SJSA1 (cell line): ENCODE measurements at places on chromosomes 7 and 10.

- DNase-seq = peak; percentile 14
Observed at GRCh38 chr10:130236711-130237110, 100.5 kb downstream of the GLRX3 start.

DNA sequence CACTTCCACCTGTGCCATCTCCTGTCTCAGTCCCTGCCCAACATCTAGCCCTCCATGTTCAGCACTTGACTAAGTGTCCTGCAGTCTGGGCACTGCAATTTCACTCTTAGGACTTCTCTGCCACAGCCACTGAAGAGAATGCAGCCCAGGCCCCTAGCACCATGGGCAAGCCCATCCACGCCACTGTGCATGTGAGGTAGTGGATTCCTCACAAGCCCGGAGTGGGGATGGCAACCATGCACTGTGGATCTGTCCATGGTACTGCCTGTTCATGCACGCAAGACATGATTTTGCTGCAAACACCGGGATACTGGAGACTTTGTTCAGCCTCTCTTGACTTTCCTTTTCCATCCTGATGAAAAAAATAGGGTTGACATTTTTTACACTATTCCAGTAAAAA, 12.3 kb downstream of the DDC start:
- DNase-seq = no peak

DNA sequence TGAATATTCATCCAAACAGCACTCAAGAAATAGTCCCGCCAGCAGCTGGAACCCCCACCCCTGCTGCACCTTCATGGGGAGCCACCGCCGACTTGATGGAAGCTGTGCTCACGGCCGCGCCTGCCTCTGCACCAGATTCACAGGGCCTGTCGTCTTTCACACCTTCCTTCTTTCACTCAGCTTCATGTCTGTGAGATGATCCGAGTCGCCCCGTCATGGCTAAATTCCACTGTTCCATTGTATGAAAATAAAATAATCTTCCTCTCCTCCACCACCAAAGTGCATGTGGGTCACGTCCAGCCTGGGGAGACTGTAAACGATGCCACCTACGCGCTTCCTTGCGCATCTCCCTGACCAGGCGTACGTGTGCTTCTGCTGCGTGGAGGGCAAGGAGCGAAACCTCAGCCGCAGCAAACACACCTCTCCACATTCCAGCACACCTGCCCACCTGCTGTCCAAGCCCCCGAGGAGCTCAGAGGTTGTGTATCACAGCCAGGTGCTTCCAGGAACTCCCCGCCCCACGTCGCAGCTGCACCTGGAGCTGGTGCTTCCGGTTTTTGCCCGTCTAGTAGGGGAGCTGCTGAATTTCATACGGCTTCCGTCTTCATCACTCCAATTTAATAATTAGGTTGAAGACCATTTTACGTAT, 137.0 kb downstream of the PTPRN2 start:
- DNase-seq = no peak

DNA sequence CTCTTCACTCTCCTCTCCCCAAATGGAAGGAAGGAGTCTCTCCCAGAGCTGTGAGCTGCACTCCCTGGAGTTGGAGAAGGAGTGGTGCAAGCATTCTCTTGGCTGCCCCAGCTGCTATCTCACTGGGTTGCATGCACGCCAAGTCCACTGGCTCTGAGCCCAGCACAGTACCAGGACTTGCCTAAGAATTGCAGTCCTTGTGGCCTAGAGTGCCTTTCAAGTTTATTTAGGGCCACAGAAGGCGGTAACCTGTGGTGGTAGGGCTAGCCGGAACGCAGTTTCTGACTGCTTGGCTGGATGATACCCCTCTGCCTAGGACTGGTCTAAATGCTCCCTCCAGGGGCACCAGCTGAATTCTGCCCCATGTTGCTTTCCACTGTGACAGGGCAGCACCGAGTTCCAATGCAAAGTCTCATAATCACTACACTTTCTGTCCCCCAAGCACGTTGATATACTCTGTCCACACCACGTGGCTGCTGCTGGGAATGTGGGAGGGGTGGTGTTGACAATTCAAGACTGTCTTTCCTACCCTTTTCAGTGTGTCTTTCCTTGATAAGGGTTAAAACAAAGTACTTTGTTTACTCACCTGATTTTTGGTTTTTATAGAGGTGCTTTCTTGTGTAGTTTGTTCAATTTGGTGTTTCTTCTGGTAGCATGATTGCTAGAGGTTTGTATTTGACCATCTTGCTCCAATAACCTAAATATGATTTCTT, 57.0 kb downstream of the PHTF2 start:
- DNase-seq = no peak

DNA sequence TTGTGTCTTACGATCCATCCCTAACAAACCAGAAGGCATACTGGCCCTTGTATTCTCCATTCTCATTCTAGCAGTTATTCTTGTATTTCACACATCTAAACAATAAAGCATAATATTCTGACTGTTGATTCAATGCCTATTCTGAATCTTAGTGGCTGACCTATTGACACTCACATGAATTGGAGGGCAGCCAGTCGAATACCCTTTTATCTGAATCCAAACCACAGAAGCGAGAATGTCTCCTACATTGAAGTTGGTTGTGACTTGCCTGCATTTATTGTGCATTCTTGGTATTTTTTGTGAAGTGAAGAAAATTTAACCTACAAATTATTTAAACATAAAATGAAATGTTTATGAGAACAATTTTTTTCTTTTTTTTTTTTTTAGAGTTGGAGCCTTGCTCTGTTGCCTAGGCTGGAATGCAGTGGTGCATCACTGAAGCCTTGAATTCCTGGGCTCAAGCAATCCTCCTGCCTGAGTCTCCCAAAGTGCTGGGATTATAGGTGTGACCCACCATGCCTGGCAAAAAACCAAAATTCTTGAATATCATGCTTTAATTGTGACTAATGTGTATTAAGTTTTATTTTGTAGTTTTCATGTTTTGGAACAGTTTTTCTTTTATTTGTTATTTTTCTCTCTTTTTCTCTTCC, 22.7 kb downstream of the EXOC4 start:
- peak; percentile 7 for DNase-seq

DNA sequence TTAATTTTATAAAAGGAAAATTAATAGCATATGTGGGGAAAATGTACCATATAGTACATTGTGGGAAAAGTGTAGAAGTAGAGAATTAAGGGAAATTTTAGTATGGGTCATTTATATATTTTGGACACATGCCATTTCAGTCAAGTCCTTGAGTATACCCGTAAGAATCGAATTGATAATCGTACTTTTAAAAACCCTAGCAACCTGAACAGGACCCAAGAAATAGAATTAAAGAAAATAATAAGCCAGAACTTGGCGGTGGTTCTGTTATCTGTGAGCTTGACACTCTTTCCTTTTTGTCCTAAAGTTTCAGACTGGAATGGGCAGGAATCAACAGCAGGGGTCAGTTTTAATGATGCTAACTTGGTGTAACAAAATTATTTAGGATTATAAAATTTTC, 221.0 kb downstream of the CDK14 start:
- no peak for DNase-seq

GRCh38 chr7:130131964-130132875, 61.9 kb downstream of the KLHDC10 start:
- no peak for DNase-seq

DNA sequence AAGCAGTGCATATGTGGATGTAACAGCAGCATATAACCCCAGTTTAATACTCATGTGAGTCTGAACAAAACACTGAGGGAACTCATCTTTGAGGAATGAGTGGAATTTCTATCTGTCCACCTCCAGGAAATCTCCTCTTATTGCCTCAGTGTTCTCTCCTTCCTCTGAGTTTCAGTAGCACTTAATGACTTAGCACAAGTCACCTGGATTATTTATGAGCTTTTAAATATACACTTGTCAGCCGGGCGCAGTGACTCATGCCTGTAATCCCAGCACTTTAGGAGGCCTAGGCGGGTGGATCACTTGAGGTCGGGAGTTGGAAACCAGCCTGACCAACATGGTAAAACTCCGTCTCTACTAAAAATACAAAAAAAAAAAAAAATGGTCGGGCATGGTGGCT, 4.3 kb downstream of the LRRC20 start:
- DNase-seq = peak; percentile 89

DNA sequence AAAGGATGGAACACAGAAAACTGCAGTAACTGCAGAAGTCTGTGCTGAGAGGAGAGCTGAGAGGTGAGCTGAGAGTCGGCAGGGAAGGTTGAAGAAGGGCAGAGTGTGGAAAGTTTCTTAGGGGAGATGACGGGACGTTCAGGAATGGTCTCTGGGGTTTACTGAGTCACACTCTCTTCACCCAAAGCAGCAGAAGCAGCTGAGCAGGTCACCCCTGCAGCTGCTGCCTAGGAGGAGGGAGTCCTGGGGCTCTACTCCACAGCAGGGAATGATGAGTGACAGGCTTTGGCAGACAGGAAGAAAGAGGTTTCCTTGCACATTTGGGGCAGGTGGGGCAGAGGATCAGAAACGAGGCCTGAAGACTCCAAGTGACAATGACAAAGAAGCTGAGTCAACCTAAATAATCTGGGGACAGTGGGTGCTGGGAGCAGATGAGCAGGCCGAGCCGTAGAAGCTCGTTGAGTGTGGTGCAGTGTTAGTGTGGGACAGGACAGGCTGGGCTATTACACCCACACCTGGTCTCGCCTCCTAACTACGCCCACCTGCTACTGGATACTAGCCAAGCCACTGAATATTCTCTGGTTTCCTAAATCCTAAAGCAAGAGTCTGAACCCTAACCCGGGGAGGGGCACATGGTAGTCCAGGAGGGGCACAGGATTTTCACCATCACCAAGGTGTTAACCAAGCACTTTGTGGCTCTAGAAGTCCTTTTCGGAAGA, 24.9 kb downstream of the BEND7 start:
- peak; percentile 6 for DNase-seq

GRCh38 chr10:69961881-69962745, 90.5 kb upstream of the MACROH2A2 start:
- DNase-seq = peak; percentile 58

GRCh38 chr10:71238626-71239025, 26.3 kb downstream of the UNC5B start:
- DNase-seq = no peak

GRCh38 chr10:133245439-133246235, 8.0 kb downstream of the VENTX start:
- no peak for DNase-seq

- DNase-seq = no peak
Observed at GRCh38 chr10:109959259-109960145, 36.2 kb upstream of the XPNPEP1 start.

GRCh38 chr7:269721-270120, 20.2 kb upstream of the FOXL3 start:
- no peak for DNase-seq

DNA sequence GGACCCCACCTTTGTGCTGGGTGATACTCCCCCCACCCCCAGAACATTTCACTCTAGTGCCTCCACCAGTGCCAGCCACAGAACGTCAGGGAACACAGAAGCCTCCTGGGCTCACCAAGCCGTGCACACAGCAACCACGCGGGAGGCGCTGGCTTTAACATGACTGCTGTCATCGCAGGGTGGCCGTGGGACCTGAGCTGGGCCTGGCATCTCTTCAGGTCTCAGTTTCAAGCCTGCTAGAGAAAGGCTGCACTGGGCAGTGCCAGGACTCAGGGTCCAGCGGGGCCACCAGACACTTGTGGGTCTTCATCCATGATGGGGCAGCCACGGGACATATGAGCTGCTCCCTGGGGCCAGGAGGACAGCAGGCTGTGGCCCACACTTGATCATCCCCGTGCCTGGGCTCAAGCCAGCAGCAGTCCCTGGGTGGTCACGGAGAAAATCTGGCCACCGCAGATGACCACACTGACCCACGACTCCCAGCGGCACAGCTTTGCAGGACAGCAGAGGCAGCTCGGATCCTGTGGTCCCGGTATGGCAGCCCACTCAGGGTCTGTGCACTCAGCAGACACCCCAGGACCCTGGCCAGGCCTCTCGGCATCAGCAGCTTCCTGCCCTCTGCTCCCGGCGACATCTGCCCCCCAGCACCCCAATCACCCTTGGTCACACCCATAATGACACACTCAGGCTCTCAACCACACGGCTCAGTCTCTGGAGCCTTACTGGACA, 44.2 kb downstream of the CAMK2B start:
- peak; percentile 39 for DNase-seq

- no peak for DNase-seq
Observed at GRCh38 chr7:122884186-122884585, 2.1 kb downstream of the CADPS2 start.

DNA sequence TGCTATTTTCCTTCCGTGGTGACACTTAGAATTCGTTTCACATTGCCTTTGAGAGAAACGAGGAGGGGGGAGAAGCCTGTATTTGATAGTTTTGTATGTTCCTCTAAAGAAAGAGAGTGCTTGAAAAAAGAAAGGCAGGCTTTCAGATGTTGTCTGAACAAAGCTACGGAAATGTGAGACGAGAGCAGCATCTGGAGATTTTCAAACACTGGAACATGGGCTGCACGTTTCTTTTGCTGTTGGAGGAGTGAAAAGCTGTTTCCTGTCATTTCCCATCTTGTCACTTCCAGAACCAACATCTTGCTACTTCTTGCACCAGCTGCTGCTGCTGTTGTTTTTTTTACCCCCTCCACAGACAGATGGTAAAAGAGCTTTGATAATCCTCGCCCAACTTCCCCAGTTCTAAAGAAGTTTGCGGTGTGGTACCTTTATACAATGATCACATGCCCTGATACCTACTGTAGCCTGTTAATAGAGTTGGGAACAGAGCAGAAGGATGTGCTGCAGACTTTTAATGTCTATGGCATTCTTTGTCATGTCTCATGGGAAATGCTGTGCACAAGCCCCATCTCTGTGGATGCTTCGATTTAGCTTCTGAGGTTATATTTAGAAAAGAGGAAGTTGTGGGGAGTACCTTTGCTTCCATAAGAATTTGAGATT, 408.1 kb downstream of the AUTS2 start:
- DNase-seq = no peak

- DNase-seq = no peak
Observed at GRCh38 chr7:110061387-110061786, 1029.5 kb upstream of the LRRN3 start.

DNA sequence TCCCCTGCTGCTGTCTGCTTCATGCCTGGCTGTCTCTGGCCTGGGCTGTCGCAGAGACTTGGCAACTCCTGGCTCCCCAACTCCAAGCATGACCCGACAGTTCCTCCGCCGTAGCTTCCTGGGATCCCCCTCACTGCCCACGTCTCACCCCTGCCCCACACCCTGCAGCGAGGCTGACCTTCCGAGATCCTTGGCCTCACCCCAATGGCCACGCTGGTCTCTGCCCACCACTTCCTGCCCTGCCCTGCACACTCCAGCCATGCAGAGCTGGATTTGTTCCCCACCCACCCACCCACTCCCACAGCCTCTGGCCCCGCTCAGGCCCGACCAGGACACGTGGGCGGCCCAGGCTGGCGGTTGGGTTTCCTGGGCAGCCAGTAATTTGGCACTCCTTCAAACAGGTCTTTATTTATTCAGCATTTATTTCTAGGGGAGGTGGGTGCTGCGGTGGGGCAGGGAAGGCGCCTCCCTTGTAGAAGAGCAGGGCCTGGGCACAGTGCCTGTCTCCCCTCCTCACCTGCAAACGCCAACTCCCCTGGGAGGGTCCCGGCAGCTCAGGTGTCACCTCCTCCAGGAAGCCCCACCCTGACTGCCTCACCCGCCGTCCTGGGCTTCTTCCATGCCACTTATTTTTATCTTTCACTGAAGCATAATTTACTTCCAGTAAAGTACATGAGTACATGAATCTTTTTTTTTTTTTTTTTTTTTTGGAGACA, 25.5 kb downstream of the GTF2IRD1 start:
- DNase-seq = no peak

- no peak for DNase-seq
Observed at GRCh38 chr7:30080818-30081217, 52.6 kb downstream of the PLEKHA8 start.

GRCh38 chr7:49860293-49860692, 86.9 kb downstream of the VWC2 start:
- DNase-seq = no peak

GRCh38 chr7:39565538-39565937, 666 bp upstream of the YAE1 start:
- no peak for DNase-seq

- no peak for DNase-seq
Observed at GRCh38 chr7:70353330-70353945, 755.2 kb downstream of the AUTS2 start.
